Fibroblast of the aortic adventitia (primary cell): ENCODE measurements at places on chromosomes 13 and 19. TPM values are rescaled to one million over a fixed set of nuclear protein-coding genes. Genes with fewer than 3 reads are reported as not detected.

CELF5 gene
- total RNA-seq = not detected in 2 replicates

OR4F17 gene
- total RNA-seq = not detected in 2 replicates

KCNN1 gene
- 0.25 TPM in 1 of 2 replicates, not detected in the other for total RNA-seq

RINL gene
- total RNA-seq = 0.81 and 1.3 TPM in 2 replicates

PRR20B gene
- not detected in 2 replicates for total RNA-seq

SPACA4 gene
- not detected in 2 replicates for total RNA-seq

ZNF568 gene
- 13.5 and 24.7 TPM in 2 replicates for total RNA-seq

CYP2S1 gene
- 0.45 TPM in 1 of 2 replicates, not detected in the other for total RNA-seq

C19orf73 gene
- 0.41 and 0.54 TPM in 2 replicates for total RNA-seq

LIM2 gene
- total RNA-seq = not detected in 2 replicates

APOC4 gene
- not detected in 2 replicates for total RNA-seq

FAM32A gene
- 70.6 and 89.1 TPM in 2 replicates for total RNA-seq

ZSCAN5A gene
- total RNA-seq = 6.1 and 9.6 TPM in 2 replicates

C1QTNF9B gene
- not detected in 2 replicates for total RNA-seq

FARSA gene
- total RNA-seq = 39.1 and 44.3 TPM in 2 replicates

TUBB4A gene
- total RNA-seq = 0.41 TPM in 1 of 2 replicates, not detected in the other

MEIOSIN gene
- not detected in 2 replicates for total RNA-seq

ZNF132 gene
- 9.2 and 10.8 TPM in 2 replicates for total RNA-seq

GRCh38 chr13:43963726-43964125 lies 84.0 kb downstream of the LACC1 start:
- no peak for DNase-seq

GRCh38 chr19:44927746-44928145 lies 13.3 kb downstream of the APOC1 start:
- DNase-seq = peak; percentile 71

GRCh38 chr19:45423589-45424190 lies at the start of gene ERCC1:
Gene ERCC1 (minus strand): TSS chr19:45423917. CDS start chr19:45423374, 543 bp downstream.
- DNase-seq = peak; percentile 93

- peak; percentile 5 for DNase-seq
These were observed 25.5 kb upstream of the MCF2L start for GRCh38 chr13:112943309-112944125.

DNA sequence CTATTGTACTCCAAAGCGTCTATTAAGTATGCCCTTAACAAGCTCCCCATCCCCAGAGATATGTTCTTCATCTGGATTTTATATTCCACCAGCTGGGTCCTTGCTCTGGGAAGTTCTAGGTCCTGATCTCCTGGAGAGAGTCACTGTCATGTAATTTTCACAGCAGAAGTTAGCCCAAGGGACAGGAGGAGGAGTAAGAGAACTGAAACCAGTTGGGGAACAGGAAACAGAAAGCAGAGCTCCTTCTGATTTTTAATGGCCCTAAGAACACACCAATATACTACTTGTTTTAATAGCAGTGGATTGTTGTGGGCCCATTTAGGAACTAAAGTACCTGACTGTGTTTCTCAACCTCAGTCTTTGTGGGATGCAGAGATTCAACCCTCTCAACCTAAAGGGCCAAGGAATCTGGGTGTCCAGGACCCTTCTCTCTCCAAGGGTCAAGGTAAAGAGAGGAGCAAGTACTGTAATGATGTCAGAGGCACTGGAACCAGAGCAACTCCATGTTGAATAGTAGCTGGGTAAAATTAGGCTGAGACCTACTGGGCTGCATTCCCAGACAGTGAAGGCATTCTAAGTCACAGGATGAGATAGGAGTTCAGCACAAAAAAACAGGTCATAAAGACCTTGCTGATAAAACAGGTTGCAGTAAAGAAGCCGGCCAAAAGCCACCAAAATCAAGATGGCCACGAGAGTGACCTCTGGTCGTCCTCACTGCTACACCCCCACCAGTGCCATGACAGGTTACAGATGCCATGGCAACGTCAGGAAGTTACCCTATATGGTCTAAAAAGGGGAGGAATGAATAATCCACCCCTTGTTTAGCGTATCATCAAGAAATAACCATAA lies 8.1 kb upstream of the FPR3 start:
- DNase-seq = no peak

GRCh38 chr13:51881296-51881695 lies 19.5 kb downstream of the CCDC70 start:
- no peak for DNase-seq

GRCh38 chr13:28459911-28460310 lies 35.0 kb downstream of the FLT1 start:
- no peak for DNase-seq

DNA sequence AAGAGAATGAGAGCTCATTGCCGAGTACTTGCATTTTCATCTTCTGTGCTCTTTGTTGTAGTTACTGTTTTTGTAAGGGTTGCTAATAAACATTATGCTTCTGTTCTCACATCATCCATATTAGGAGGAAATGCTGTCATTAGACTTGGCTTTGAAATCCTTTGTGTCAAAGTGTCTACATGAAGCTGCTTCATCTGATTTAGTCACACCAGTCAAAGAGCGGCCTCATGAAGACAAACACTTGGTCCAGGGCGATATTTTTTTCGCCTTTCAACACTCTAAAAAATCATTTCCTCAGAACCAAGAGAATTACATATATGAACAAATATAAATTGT lies 105.0 kb downstream of the SPRY2 start:
- no peak for DNase-seq

DNA sequence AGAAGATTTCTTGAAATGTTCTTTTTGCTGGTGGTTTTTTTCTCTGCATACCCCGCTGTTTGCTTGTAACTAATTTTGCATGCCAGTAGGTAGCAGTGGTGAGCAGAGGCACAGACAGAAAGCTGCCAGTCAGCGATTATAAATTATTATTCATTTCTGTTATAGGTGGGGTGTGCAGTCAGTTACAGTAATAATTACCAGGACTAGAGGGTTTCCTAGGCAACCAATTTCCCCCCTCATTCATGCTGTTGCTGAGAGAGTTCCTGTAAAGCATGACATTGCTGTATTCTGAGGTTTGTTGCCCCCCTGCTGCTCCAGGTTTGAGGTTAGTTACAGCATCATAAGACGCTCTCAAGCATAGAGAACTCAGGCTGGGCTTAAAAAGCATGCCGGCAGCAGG lies 104.5 kb downstream of the URI1 start:
- no peak for DNase-seq

DNA sequence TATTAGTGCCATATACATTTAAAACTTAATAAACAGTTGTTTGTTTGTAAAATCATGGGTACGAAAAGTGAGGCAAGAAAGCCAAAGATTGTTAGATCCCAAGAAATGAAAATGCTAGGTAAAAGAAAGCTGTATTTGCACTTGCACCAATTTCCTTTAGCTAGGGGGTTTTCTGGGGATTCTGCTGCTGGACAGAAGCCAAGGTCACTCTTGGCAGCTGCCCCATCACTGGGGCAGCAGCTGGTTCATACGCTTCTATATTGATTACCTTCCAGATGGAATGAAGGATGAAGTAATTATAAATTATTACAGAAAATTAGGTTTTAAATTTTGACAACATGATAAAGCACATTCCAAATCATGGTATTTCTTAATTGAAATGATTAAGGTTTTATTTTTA lies 127.4 kb downstream of the SLITRK5 start:
- no peak for DNase-seq

DNA sequence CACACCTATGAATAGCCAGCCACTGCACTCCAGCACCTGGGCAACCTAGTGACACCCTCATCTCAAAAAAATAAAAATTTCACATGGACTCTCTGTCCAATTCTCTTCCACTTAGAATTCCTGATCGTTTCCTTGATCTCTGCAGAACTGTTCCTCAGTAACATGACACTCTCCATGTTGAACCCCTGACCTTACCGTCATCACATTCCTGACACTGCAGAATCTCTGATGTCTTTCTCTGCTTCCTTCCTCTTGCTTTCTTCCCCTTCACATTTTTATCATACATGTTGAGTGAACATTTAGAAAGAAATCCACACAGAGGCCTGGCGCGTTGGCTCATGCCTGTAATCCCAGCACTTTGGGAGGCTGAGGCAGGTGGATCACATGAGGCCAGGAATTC lies 15.0 kb downstream of the ZNF114 start:
- DNase-seq = no peak

DNA sequence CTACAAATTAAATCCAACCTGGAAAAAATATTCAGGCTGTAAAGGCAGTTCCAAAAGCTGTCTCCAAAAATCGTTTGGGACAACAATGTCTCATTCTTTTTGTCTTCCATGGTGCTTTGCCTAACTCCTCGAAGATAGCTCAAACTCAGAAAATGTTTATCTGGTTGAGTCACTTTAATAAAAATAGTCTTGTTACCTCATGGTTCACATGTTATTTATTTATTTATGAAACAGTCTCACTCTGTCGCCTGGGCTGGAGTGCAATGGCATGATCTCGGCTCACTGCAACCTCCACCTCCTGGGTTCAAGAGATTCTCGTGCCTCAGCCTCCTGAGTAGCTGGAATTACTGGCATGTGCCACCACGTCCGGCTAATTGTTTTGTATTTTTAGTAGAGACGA lies 4.9 kb upstream of the BRD4 start:
- peak; percentile 70 for DNase-seq

- no peak for DNase-seq
These were observed 11.6 kb downstream of the AKAP11 start for GRCh38 chr13:42283574-42283973.

GRCh38 chr19:2633693-2634075 lies 68.8 kb downstream of the GNG7 start:
- DNase-seq = no peak

- no peak for DNase-seq
These were observed 16.2 kb upstream of the MISP start for GRCh38 chr19:734716-735115.

GRCh38 chr13:44230071-44230470 lies 143.6 kb upstream of the SERP2 start:
- no peak for DNase-seq

- no peak for DNase-seq
These were observed 579 bp downstream of the ZNF566 start for GRCh38 chr19:36488846-36489117.

DNA sequence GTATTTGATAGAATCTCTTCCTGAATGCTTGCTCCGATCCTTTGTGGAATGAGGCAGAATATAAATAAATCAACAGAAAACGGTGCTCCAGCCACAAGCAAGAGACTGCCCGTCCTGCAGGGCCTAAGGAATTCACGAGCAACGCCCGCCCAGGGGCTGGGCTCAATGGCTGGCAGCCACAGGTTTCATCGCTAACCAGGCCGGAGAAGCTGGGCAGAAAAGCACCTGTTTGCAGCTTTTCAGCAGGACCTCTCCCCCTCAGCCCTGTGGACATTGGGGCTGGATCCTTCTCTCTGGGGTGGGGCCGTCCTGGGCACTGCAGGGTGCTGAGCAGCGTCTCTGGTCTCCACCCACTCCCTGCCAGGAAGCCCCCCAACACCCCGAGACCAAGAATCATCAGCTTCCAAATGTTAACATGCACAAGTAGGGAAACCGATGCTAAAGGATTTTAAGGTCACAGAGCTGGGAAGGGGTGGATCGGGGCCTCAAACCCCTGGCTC lies 102.5 kb downstream of the GADD45B start:
- peak; percentile 79 for DNase-seq

GRCh38 chr19:41941410-41942202 lies 13.4 kb upstream of the ERFL start:
- no peak for DNase-seq

- no peak for DNase-seq
These were observed 4.4 kb downstream of the TEKTIP1 start for GRCh38 chr19:3543150-3544057.

- no peak for DNase-seq
These were observed 305.5 kb downstream of the DNAJC15 start for GRCh38 chr13:43328907-43329306.

DNA sequence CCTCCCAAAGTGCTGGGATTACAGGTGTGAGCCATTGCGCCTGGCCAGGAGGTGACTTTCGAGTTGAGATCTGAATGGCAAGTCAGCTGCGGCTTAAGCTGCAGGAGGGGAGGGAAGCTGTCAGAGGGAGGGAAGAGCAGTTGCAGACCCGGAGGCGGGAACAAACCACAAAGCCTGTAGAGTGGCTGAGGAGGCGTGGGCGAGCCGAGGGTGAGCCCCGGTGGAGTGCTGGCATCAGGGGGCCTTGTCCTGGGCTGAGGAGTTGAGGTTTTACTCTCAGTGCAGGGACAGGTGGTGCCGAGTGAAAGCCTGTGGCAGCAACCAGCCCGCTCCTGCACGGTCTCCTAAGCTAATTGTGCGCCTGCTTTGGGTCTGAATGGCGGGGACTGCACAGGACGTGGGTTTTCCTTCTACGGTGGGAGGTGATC lies 24.2 kb downstream of the PPP1R37 start:
- no peak for DNase-seq

DNA sequence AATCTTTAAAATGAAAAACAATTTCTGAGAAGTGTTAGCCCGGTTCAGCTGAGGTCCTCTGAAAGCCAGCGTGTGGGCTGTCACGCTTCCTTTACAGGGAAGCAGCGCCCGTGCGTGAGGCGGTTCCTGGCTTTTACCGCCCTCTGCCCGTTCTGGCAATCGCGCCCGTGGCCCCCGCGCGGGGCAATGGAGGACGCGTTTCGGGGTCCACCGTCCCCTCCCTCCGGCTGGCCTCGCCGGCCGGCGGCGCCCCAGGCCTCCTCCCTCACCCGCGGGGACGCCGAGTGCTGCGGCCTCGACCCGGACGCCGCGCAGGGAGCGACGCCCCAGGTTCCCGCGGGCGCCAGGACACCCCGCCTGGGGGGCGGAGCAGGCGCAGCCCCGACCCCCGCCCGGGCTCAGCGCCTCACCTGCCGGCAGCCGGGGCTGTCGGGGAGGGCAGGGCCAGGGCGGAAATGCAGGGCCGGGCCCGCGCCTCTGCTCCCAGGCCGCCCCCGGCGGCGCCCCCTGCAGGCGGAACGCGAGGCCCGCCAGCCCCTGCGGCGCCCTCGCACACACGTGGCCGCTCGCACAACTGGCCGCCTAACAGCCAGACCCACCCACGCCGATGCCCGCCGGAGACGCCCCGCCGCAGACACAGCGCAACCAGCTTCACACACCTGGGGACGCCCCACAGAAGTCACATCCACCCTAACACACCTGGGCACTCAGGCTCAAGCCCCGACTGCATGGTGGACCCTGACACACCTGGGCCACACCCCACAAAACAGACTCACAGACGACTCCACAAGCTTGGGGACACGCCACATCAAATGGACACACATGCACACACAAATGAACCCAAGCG lies at the start of gene GGACT:
GGACT (minus strand) TSS at position 459 of the 847 bp plus-strand sequence. CDS start 56,198 bp downstream, outside the sequence.
- DNase-seq = peak; percentile 47

GRCh38 chr19:46454244-46454643 lies 17.1 kb downstream of the PNMA8A start:
- no peak for DNase-seq

- DNase-seq = no peak
These were observed 332 bp downstream of the IRGQ start for GRCh38 chr19:43595605-43595998.
